ENCODE measurements at places on chromosomes 12 and 14. TPM values are rescaled to one million over a fixed set of nuclear protein-coding genes. Genes with fewer than 3 reads are reported as not detected.

RTL1 gene
- total RNA-seq: 0.33 TPM

NGB gene
- not detected for total RNA-seq

TTC9 gene
- total RNA-seq: 1.7 TPM

RHOJ gene
- total RNA-seq: not detected

PRB2 gene
- total RNA-seq: not detected

SOCS2 gene
- total RNA-seq: 30.1 TPM

TRMT5 gene
- total RNA-seq: 19.3 TPM

PPM1H gene
- total RNA-seq: 8.2 TPM

KRAS gene
- 14.6 TPM for total RNA-seq

CPM gene
- total RNA-seq: 9.5 TPM

KLRC3 gene
- total RNA-seq: not detected

TAS2R20 gene
- not detected for total RNA-seq

GALNT6 gene
- total RNA-seq: 4.3 TPM

FITM1 gene
- not detected for total RNA-seq

ASIC1 gene
- total RNA-seq: 5.6 TPM

AMN1 gene
- total RNA-seq: 10.5 TPM

IL22 gene
- not detected for total RNA-seq

CLEC2A gene
- total RNA-seq: not detected

KRT79 gene
- total RNA-seq: 0.08 TPM

P2RX2 gene
- total RNA-seq: not detected

IGF1 gene
- not detected for total RNA-seq

KRT82 gene
- total RNA-seq: not detected

FOXA1 gene
- 12.9 TPM for total RNA-seq

NXPH4 gene
- 5.0 TPM for total RNA-seq

MSRB3 gene
- total RNA-seq: 19.1 TPM

KRT6C gene
- total RNA-seq: not detected

DBX2 gene
- not detected for total RNA-seq

TAPBPL gene
- 4.5 TPM for total RNA-seq

MYH6 gene
- total RNA-seq: not detected

ZBTB25 gene
- 7.2 TPM for total RNA-seq

OTX2 gene
- not detected for total RNA-seq

GRIN2B gene
- total RNA-seq: 4.8 TPM

NOPCHAP1 gene
- 32.4 TPM for total RNA-seq

CEP290 gene
- 8.7 TPM for total RNA-seq

NR1H4 gene
- not detected for total RNA-seq

Data from A549 treated with DMSO at 1 μM for 4 hours (cell line).